ENCODE measurements at places on chromosomes 7 and 10. TPM values are rescaled to one million over a fixed set of nuclear protein-coding genes. Genes with fewer than 3 reads are reported as not detected.
A peak's percentile ranks its signal among the peaks of the same experiment; 100 is the strongest.

Gene FAM180A
- polyA plus RNA-seq: not detected

DNA sequence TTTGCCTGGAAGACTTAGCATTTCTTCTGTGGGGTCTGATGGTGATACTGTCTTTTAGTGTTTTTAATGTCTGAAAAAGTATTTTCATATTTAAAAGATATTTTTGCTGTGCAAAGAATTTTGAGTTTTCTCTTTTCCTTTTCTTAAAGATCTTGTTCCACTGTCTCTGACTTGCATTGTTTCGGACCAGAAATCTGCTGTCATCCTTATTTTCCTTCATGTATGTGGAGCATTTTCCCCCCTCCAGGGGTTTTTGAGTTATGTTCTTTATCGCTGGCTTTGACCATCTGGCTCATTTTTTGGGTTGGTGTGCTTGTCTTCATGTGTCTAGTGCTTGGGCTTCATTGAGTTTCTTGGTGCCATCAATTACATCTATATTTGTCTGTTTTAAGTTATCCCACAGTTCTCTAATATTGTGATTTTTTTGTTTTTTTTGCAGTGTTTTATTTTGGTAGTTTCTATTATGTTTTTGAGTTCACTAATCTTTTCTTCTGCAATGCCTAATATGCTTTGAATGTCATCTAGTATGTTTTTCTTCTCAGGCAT, 119.9 kb downstream of the MGMT start:
- DNase-seq: peak; percentile 2

- DNase-seq: no peak
Observed at GRCh38 chr7:112882022-112882421, 91.8 kb upstream of the TMEM168 start.

DNA sequence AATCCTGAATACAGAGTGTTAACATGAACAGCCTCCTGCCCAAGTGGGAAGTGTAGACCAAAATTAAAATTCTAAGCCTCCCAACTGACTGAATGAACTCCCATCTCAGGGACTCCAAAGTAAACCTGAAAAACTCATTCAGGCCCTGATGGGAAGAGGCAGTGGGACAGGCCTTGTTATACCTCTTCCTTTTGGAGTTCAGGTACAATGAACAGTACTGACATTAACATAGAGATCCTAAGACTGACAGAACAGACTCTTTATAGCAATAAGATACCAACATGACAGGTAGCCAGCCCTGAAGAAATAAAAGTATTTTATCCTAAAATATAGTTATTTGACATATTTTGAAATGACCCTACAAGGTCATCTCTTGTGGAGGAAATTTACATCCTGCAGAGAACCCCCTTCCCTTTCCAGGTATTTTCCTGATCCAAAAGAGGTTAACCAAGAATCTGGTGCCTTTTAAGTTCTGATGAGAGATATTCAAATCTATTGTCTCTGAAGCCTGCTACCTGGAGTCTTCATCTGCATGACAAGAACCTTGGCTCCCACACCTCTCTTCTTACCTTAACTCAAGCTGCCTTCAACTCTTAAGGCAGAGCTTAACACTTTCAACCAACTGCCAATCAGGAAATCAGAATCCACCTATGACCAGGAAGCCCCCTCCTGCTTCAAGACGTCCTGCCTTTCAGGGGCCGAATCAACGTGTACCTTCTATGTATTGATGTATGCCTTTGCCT, 103.3 kb upstream of the PFKP start:
- no peak for DNase-seq

- DNase-seq: no peak
Observed at GRCh38 chr10:7333961-7334641, 76.7 kb downstream of the SFMBT2 start.

DNA sequence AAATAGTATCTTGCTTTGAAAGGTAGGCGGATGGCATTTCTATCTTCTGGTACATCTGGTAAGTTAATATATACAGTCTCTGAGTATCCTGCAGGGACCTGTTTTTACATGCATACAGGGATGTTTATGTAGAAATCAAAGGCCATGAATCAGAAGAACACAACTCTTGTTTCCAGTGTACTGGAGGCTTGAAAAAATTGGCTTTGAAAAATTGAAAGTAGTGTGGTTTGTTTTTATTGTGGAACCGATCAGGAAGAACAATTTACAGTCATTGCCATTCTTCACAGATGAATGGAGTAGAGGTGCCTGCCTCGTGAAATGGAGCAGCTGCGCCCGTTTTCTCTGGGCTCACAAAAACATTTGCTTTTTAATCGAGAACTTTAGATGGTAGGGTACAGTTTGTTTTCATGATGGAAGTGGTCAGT, 54.0 kb upstream of the RPA3 start:
- DNase-seq: no peak

DNA sequence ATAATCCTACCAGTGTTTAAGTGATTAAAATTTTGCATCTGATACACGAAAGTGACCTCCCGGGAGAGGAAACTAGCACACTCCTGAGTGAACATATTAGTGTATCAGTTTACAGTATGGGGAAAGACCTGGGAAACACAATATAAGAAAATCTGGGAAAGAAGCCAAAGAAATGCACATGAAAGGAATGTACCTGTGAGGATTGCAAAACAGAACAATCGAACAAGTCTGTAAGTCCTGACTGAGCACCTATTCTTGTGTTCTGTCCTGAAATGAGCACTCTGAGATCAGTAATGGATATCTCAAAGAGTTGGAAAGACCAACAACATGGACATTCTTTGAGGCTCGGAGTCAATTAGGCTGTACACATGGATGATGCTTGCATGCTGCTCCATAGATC, 554.7 kb downstream of the SORCS3 start:
- DNase-seq: no peak

DNA sequence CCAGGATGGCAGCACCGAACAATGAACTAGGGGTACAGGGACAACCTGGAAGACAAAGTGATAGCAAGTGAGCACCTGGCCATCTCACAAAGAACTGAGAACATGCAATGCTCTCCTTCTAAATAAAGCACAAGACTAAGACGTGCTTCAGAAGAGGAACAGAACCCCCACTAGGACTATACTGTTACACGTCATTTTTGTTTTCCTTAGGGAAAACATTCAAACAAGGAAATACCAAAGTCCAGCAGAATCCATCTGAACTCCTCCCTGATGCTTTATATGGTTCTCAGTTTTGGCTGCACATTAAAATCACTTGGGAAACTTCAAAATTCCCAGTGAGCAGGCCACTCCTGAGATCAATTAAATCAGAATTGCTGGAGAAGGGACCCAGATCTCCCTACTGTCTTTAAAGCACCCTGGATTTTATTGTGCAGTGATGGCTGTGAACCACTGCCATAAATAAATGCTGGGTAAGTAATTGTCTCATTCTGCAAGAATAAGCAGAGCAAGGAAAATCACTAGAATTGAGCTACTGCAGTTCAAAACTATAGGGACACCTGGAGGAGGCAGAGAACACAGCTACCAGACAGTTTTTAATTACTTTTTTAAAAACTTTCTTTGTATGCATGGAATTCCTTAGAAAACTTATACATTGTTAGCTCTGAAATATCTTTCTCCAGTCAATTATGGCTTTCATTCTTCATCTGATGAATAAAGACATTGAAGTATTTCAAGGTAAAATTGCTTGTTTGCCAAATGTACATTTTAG, 866.5 kb upstream of the GHITM start:
- DNase-seq: no peak

DNA sequence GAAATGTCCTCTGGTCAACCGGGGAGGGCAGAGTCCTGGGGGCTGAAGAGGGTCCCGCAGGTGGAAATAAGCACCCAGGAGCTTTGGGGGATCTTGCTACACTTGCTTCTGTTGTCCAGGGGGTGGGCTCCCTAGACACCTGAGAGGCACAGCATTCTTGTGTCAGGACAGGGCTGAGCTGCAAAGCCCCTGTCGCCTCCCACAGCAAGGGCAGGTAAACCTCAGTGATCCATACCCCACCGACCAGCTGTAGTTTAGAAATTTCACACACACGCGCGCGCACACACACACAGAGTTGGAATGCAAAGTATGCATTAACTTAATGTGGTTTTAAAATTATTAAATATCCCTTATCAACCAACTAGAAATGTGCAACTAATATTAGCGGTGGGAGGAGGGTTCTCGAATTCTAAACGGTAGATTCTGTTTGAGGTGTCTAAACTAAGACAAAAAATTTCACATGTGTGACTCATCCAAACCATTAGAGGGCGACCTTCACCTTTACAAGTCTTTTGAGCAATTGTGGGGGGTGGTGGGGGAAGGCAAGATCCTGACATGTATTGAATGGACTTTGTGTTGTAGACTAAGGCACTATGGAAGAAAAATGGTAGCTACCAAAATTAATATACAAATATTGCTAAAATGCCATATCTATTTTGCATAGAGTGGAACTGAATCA, 34.3 kb upstream of the PTF1A start:
- peak; percentile 11 for DNase-seq

Gene ZNF655
- polyA plus RNA-seq: 33.7 TPM

Gene ATOH7
- 1.6 TPM for polyA plus RNA-seq

Gene ZNF277
- 24.4 TPM for polyA plus RNA-seq

Gene CDK1
- polyA plus RNA-seq: 6.3 TPM

- peak; percentile 87 for DNase-seq
Observed at GRCh38 chr10:33335801-33336581, 1.5 kb upstream of the NRP1 start.

DNA sequence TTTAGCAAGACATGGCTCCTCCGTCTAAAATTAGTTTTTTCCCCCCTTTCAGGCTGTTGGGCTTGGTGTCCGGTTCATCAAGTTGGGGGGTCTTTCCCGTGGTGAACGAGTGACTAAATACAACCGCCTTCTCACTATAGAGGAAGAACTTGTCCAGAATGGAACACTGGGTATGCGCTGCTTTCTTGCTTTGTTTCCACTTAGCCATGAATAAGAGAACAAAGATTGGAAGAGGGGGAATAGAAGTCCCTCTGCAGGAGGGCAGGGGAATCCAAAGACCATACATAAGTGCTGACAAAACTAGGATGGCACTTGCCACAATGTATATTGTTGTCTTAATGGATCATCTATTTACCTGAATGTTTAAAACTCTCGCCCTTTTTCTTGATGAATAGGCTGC, 30.5 kb downstream of the ENO4 start:
- no peak for DNase-seq

- DNase-seq: peak; percentile 13
Observed at GRCh38 chr10:8365935-8366911, 311.7 kb downstream of the GATA3 start.

DNA sequence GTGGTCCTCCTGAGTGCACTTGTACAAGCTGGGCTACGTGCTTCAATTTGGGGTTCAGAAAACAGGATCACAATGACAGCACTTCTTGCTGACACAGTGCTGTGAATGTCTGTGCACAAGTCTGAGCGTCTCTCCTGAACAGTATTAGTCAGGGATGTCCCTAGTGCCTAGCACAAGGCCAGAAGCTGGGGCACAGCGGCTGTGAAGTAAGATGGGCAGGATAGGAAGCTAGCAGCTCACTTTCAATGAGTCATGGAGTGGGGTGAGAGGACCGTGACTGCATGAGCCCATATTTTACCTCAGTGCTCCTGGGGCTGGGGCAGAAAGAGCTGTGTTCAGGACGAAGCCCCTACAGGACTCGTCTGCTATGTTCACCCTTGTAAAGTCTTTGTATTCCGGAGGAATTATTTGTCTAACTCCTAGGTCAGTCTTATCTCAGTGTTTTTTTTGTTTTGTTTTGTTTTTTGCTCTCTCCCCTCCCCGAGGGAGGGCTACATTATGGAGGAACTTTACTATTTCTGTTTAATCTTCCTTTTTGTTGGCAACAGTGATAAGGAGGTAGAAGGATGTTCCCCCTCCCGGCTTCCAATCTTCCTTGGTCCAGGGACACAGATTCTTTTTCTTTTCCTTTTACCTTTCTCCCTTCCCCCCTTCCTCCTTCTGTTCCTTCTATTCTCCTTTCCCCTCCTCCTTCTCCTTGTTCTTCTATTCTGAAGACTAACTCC, 2.8 kb upstream of the LRMDA start:
- DNase-seq: no peak

GRCh38 chr10:131155218-131155875, 156.2 kb downstream of the TCERG1L start:
- DNase-seq: no peak

- DNase-seq: peak; percentile 83
Observed at GRCh38 chr7:73738220-73738611, 386 bp downstream of the ABHD11 start.

- DNase-seq: no peak
Observed at GRCh38 chr7:33952824-33953223, 47.5 kb downstream of the BMPER start.

Gene NKX1-2
- polyA plus RNA-seq: 13.1 TPM

DNA sequence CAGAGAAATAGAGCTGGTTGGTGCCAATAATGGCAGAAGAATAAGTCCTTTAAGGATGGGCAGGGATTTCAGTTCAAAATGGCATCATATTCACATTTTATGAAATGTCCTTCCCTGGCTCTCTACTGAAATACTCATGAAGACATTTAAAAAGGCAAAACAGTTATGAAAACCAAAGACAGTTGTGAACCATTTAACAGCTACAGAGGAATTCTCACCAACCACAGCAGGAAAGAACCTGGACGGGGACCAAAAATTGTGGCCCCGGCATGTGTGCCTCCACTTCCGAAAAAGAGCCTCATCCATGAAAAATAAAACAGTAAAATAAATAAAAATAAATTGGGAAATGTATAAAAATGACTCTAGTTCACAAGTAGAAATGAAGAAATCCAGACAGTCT, 539.5 kb downstream of the SUGCT start:
- no peak for DNase-seq

DNA sequence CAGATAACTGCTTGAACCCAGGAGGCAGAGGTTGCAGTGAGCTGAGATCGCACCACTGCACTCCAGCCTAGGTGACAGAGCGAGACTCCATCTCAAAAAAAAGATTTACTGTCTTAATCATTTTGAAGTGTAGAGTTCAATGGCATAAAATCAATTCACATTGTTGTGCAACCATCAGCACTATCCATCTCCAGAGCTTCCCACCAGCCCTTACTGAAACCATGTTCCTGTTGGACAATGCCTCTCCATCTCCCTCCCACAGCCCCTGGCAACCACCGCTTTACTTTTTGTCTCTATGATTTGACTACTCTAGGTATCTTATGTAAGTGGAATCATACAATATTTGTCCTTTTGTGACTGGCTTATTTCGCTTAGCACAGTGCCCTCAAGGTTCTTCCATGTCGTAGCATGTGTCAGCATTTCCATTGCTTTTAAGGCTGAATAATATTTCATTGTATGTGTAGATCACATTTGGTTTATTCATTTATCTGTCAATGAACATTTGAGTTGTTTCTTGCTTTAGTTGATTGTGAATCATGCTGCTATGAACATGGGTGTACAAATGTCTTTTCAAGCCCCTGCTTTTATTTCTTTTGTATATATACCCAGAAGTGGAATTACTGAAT, 33.1 kb downstream of the NACAD start:
- DNase-seq: no peak

GRCh38 chr7:3942816-3943745, 642.0 kb downstream of the SDK1 start:
- peak; percentile 60 for DNase-seq

DNA sequence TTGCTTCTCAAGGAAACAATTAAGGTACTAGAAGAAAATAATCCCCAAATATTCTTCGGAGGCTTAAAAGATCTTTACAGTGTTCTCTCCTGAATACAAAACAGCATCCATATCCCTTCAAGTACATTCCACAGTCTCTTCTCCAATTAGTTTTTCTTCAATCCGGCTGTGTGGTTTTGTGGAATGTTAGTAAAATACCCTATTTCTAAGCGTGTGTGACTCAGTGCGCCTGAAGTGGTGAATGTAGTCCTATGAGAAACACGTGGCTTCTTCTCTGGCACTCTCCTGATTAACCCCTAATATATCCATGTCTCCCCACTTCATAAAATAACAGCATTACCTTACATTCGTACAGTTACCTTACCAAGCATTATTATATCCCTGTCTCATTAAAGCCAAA, 570.2 kb downstream of the ARL4A start:
- DNase-seq: no peak

Gene CPN1
- polyA plus RNA-seq: 0.99 TPM

Gene PTN
- 4.0 TPM for polyA plus RNA-seq

- no peak for DNase-seq
Observed at GRCh38 chr10:60209874-60210570, 179.7 kb downstream of the ANK3 start.
